ENCODE measurements at places on chromosomes 12 and 14.

DNA sequence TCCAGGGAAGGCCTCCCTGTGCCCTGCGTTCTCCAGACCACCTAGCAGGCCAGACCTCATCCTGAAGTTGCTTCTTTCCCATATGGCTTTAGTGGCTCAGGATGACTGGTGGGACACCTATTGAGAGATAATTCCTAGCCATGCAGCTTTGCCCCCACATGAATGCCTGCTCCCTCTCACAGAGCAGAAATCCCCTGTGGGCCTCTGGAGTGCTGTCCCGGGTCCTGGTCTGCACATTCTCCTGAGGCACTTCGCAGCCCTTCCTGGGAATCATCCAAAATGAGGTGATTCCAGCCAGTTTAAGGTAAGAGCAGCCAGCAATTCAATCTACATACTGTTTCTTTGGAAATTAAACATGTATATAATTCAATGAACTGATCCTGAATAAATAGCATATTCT, 135.9 kb downstream of the GPR65 start:
- DNase-seq: no peak

- no peak for DNase-seq
These were observed 34.6 kb upstream of the NID2 start for GRCh38 chr14:52103416-52103815.

- no peak for DNase-seq
These were observed 10.3 kb upstream of the PCNX1 start for GRCh38 chr14:70896981-70897380.

GRCh38 chr12:106918746-106919145, 37.0 kb upstream of the TMEM263 start:
- DNase-seq: no peak

GRCh38 chr12:15899282-15899870, 11.8 kb upstream of the DERA start:
- no peak for DNase-seq

DNA sequence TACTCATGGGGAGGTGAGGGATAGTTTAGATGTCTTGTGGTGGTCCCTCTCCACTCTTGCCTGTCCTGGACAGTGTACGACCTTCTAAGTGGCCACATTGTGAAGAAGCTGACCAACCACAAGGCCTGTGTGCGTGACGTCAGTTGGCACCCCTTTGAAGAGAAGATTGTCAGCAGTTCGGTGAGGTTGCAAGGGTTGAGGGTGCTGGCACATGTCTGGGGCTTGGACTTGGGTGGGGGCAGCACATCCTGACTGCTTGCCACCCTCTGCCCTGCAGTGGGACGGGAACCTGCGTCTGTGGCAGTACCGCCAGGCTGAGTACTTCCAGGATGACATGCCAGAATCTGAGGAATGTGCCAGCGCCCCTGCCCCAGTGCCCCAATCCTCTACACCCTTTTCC, 7.6 kb upstream of the FITM1 start:
- no peak for DNase-seq

- DNase-seq: no peak
These were observed 9.0 kb upstream of the DCN start for GRCh38 chr12:91191513-91192111.

DNA sequence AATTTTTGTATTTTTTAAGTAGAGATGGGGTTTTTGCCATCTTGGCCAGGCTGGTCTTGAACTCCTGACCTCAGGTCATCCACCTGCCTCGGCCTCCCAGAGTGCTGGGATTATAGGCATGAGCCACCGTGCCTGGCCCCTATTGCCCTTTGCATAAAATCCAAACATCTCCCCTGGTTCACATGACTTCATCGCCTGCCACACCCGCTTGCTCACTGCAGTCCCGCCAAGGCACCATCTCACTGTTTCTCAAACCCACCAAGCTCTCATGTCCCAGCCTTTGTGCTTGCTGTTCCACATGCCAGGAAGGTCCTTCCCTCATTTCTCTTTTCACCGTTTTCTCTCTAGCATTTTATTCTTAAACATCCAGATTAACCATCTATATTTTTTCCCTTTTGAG, 9.7 kb downstream of the RHOF start:
- DNase-seq: no peak

DNA sequence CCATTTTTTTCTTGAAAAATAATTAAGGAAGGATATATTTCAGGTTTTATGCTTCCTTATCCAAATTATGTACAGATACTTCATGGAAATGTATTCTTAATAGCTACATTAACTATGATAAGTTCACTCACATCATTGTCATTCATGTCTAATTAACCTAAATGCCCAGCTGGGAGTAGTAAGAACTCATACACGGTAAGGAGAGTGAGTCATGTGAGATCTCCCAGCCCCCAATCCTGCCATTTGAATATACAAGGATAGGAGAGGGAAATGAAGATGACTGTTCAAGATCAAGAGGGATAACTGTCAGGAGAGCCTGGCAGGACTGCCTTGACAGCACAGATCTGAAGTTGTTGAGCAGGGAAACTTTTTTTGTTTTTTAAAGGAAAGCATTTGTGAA, 343.4 kb upstream of the USP15 start:
- DNase-seq: no peak

- no peak for DNase-seq
These were observed at the start of gene PLEKHD1 for GRCh38 chr14:69484444-69485314. PLEKHD1 (plus strand) TSS chr14:69484728; CDS start chr14:69484966, 238 bp downstream.

DNA sequence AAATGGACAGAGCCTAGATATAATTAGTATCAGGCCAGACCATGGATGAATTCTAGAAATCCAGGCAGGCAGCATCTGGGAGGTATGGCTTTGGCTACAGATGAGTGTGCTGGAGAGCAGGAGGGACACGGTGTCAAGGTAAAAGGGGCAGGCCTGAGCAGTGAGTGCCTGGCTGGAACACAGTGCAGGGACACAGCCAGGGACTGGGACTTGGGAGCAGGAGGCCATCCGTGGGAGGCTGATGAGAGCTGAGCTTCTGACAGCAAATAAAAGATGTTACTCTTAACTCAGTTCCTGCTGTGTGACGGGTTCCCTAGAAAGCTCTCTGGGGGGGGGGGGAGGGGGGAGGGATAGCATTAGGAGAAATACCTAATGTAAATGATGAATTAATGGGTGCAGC, 13.6 kb upstream of the LGALS3 start:
- no peak for DNase-seq

DNA sequence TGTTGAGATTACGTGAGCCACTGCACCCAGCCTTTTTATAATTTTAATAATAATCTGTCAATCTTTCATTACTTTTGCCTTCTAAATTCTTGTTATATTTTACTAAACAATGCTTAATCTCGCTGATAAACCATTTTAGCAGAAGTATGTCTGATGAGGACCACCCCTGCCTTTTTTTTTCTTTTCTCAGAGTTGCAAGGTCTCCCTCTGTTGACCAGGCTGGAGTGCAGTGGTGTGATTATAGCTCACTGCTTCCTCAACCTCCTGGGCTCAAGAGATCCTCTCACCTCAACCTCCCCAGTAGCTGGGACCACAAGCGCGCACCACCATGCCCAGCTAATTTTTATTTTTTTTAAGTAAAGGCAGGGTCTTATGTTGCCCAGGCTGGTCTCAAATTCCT, 118.6 kb upstream of the DNM1L start:
- DNase-seq: no peak

DNA sequence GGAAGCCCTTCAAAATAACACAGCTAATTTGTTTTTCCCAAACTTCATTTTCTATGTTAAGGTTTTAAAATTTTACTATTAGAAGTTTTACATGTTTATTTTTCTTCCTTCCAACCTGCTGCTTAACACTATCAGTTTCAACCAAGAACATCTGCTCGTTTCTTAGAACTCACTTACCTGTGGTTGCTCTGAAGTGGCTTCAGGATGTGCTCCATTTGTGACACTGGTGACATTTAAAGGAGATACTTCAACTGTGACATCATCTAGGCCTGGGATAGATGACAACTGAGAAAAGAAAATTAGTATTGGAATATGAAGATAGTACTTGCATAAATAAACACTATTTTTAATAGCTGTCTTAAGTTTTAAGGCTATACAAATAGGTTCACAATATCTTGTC, 17.9 kb downstream of the WASHC3 start:
- no peak for DNase-seq

DNA sequence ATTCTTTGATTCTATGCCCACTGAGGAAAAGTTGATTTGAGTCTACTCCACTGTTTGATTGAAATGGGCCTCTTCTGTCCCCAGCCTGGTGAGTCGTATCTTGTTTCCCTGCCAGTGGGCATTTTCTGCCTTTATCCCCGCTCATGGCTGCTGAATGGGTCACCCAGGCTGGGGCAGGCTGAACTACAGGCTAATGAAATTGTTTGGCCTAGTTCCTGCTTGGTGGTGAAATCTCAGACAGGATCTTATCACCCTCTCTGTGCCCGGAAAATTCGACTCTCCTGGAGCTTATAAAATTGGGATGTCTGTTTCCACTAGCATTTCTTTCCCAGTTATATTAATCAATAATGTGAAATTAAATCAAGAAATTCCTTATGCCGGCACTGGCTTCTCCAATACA, 65.0 kb downstream of the CHST11 start:
- DNase-seq: no peak

DNA sequence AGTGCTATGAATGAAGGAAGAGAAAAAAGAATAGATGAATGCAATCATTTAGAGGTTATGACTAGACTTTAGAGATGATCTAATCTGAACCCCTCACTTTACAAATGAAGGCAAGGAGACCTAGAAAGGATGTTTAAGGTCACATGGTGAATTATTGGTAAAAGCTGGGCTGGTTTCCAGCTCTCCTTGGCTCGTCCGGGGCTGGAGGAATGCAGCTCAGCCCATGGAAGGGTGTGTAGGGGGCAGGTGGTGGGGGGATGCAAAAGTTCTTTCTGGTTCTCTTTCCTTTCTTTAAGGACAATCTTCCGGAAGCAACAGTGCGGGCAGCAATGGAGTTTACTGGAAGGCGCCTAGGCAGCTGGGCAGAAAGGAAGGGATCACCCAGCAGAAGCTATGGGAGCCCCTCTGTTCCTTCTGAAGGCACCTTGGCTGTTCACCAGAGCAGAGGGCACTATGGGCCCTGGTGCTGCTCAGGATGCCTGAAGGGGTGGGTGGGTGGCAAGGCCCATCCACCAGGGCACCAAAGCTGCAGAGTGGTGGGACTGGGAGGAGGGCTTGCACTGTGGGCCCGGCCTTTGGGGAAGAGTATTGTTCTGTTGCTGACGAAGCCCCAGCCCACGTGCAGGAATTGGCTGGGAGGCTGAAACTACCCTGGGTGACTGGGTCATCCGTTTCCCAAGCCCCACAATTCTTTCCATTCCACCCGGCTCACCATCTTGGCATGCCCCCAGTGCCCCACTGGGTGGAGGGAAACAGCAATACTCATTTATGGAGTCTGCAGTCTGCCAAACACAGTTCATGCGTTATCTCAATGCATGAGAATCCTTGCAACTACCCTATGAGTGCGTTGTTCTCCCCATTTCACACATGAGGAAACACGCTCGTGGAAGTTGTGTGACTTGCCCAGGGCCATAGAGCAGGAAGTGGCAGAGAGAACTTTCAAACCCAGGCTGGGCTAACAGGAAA, 78.2 kb downstream of the IRF2BPL start:
- DNase-seq: no peak

DNA sequence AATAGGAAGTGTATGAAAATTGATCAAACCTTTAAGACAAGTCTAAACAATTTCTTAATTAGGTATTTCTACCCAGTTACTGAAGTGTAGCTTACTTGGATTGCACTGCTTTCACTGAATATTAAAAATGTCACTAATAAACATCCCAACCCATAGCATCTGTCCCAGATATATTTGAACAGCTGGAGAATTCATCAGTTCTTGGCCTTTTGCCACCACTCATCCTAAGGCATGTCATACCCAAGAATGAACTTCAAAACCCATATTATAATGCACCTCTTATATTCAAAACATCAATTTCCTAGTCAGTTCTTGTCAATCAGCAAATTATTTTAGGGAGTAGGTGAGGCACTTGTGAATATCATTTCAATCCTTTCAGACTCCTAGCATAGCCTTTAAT, 392.3 kb downstream of the PAWR start:
- DNase-seq: no peak

DNA sequence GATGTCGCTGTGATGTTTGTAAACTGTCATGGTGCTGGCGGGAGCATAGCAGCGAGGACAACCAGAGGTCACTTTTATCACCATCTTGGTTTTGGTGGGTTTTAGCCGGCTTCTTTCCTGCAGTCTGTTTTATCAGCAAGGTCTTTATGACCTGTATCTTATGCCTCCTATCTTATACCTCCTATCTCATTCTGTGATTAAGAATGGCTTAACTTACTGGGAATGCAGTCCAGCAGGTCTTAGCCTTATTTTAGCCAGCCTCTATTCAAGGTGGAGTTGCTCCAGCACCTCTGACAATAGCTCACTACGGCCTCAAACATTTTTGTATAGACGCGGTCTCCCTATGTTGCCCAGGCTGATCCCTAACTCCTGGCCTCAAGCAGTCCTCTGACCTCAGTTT, 53.7 kb downstream of the B4GALNT3 start:
- no peak for DNase-seq

DNA sequence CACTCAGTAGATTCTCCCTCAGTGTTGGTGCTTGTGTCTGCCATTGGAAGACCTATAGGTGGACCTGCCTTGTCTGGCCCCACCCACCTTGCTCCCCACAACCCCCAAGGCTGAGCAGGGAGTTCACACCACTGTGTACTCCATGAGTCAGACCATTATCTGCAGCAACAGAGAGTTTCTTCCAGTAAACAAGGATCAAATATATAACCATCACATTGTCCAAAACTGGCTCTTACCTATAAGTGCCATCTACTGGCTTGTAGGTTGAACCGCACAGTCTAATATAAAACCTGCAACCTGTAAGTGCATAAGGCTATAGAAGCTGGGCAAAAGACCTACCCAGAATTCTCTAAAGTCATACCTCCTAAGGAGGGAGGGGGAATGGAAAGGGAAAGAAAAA, 7.9 kb downstream of the TAS2R13 start:
- DNase-seq: no peak

DNA sequence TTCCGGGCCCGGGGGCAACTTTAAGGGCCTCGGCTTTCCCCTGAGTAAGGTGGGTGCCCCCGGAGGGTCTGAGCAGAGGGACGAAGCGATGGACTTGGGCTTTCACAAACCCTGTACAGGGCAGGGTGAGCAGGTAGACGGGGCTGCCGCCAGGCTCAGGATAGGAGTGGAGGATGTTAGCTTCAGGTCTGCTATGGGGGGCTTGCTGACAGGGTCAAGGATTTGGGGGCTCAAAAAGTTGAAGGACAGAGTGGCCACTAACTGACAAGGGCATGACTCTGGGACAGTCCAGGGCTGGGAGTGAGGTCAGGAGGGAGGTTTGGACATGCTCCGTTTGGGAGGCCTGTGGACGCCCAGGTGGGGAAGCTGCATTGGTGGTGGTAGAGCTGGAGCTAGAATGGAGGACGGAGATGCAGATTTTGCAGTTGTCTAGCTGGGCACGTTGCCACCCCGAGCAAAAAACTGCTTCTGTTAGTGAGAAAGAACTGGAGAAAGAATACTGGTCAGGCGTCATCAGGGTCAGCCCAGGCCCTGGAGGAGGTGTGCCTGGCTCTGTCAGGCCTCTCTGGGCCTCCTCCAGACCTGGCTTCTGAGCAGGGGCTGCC, 113.3 kb downstream of the ADGRD1 start:
- DNase-seq: no peak

- DNase-seq: no peak
These were observed 7.9 kb upstream of the MAPK1IP1L start for GRCh38 chr14:55043528-55043927.

Measured in stimulated activated CD4-positive, alpha-beta T cell treated with anti-CD3 and anti-CD28 coated beads, Interleukin-12 subunit alpha, Interleukin-12 subunit beta, amount 100 ng/mL, for 4 hours (primary cell).